Adrenal gland (tissue), 19 donors: ENCODE measurements at places on chromosomes 1 and 21. TPM values are rescaled to one million over a fixed set of nuclear protein-coding genes. Genes with fewer than 3 reads are reported as not detected.
A peak's percentile ranks its signal among the peaks of the same experiment; 100 is the strongest.

Gene S100A7A
- polyA plus RNA-seq = not detected

GRCh38 chr1:203461717-203462116 is 13.9 kb upstream of the PRELP start:
- peaks cover 10% of the 10 kb centered on the region for H3K27me3 ChIP-seq
- DNase-seq = no peak
- no peak overlapping the region for H3K27ac ChIP-seq
- no peaks in the 10 kb centered on the region for H3K36me3 ChIP-seq

DNA sequence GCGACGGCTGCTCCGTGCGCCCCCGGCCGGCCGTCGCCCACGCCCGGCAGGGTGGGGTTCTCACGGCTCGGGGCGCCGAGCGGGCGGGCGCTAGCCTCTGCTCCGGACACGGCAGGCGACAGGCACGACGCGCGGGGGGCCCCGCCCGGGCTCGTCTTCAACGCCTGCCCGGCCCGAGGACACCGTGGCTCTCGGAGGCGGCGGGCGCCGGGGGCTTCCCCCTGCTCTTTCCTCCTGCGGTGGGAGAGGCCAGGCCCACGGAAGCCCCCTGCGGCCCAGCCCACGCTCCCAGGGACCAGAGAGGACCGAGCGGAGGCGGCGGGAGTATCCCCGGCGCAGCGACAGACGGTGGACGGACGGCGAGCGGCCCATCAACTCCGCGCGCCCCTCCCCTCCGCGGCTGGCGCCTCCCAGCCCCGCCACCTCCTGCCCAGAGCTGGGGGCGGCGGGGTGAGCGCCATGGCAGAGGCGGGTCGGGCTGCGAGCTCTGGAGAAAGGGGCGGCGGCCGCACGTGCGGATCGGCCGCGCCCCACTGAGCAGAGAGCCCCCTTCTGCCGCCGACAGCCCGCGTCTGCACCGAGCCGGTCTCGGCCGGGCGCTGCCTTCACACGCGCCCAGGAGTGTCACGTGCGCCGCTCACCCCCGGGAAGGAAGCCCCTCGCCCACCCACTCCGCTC is at the start of the genes SHE and TDRD10:
Gene SHE, minus strand, starts transcription at position 347 of the 678 bp plus-strand sequence. CDS start 386 bp downstream, outside the sequence.
Gene TDRD10, plus strand, starts transcription at position 154 of the 678 bp plus-strand sequence. CDS start 4,685 bp downstream, outside the sequence.
- H3K27me3 ChIP-seq = no peaks in the 10 kb centered on the region
- H3K4me3 ChIP-seq = peak within 1 kb of the TSS; percentile 53
- H3K36me3 ChIP-seq = no peaks in the 10 kb centered on the region
- DNase-seq = peak; percentile 43
- peak within 1 kb of the TSS; percentile 83 for H3K27ac ChIP-seq

DNA sequence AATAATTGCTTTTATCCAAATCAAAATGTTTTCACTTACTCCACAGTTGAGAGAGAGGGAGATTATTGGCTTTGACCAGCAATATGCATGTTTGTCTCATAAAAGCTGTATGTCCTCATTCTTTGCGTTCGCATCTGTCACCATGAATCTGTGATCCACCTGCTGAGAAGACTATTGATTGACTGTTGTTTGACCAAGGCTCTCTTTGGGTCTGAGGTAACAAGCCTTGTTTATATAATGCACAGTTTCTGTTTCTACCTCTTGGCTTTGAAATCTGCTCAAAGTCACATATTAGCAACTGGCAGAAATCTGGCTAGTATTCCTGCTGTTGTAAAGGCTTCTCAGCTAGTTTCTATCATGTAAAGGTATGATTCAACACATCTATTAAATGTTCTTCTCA is 157.0 kb downstream of the LYPLAL1 start:
- H3K27ac ChIP-seq = no peak overlapping the region
- H3K4me1 ChIP-seq = no peaks in the 10 kb centered on the region
- no peaks in the 10 kb centered on the region for H3K27me3 ChIP-seq
- no peak for DNase-seq

GRCh38 chr1:25666460-25666859 is 49.9 kb downstream of the MAN1C1 start:
- no peak overlapping the region for H3K4me3 ChIP-seq
- no peaks in the 10 kb centered on the region for H3K36me3 ChIP-seq
- DNase-seq = no peak
- H3K27me3 ChIP-seq = no peaks in the 10 kb centered on the region

Gene NME7
- polyA plus RNA-seq = 41.4 TPM

GRCh38 chr1:78223417-78224215 is 177.8 kb downstream of the GIPC2 start:
- H3K4me1 ChIP-seq = no peaks in the 10 kb centered on the region
- no peak overlapping the region for H3K4me3 ChIP-seq
- no peaks in the 10 kb centered on the region for H3K27me3 ChIP-seq
- no peaks in the 10 kb centered on the region for H3K36me3 ChIP-seq
- no peak overlapping the region for H3K27ac ChIP-seq

GRCh38 chr1:118075116-118075515 is 109.9 kb downstream of the SPAG17 start:
- no peak overlapping the region for H3K4me3 ChIP-seq
- no peaks in the 10 kb centered on the region for H3K36me3 ChIP-seq
- H3K27ac ChIP-seq = no peak overlapping the region
- H3K27me3 ChIP-seq = no peaks in the 10 kb centered on the region
- no peaks in the 10 kb centered on the region for H3K4me1 ChIP-seq

Gene PAQR6
- polyA plus RNA-seq = 13.8 TPM

Gene S100B
- polyA plus RNA-seq = 39.3 TPM

DNA sequence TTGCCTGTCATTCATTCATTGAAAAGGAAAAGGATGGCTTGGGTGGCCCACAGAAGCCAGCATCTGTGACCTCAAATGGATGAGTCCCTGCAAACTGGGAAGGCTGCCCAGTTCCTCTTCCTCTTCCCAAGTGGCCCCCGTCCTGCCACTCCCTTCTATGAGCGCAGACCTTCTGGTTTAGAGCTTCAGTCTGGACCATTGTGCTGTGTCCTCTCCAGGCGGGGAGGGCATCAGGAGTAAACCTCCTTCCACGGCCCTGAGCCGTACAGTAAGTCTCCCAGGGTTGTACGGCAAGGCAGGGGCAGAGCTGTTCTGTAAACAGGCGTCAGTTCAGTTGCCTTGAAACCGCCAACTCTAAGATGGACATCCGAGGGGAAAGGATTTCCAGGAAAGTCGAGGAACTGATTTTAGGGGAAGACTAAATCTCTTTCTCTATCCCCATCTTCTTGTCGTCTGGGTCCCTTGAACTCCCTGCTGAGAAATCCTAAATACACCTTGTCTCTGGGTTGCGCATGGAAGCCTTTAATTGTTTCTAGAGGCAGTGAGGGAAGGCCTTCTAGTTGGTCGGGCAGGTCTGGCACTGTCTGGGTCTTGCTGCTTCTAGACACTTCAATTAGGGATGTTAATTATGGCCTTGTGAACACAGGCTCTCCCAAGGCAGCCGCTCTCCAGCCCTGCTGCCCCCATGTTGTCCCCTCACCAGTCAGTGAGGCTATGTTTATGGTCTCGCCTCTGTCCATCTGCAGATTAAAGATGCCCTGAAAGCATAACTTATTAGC is 22.1 kb downstream of the SOX13 start:
- no peak overlapping the region for H3K4me3 ChIP-seq
- no peak for DNase-seq
- H3K36me3 ChIP-seq = no peaks in the 10 kb centered on the region

DNA sequence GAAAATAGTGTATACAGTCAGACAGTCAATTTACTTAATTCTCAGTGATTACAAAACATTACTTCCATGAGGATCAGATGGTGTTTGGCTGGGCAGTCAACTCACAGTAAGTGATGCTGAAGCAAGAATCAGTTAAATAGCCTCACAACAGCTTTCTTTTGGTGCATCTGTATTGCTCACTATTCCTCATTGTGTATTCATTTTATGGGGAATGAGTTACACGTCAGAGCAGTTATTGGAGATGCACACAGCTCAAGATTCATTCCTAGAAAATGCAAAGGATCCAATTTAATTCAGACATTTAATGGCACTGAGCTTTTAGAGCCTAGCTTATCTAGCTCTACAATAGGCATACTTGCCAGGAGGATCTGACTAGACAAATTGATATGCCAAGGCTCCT is 150.6 kb downstream of the HS2ST1 start:
- H3K4me3 ChIP-seq = no peak overlapping the region
- H3K27ac ChIP-seq = no peak overlapping the region
- H3K36me3 ChIP-seq = no peaks in the 10 kb centered on the region
- peaks cover 4% of the 10 kb centered on the region for H3K4me1 ChIP-seq

- peaks cover 9% of the 10 kb centered on the region for H3K4me1 ChIP-seq
- H3K4me3 ChIP-seq = no peak overlapping the region
- no peak overlapping the region for H3K27ac ChIP-seq
- DNase-seq = no peak
- no peaks in the 10 kb centered on the region for H3K27me3 ChIP-seq
These were observed 62.8 kb upstream of the SCCPDH start for GRCh38 chr1:246661451-246661850.

- no peak for DNase-seq
- no peak overlapping the region for H3K27ac ChIP-seq
- peaks cover 14% of the 10 kb centered on the region for H3K4me1 ChIP-seq
- no peaks in the 10 kb centered on the region for H3K36me3 ChIP-seq
- no peak overlapping the region for H3K4me3 ChIP-seq
These were observed 847 bp downstream of the ADORA1 start for GRCh38 chr1:203128431-203128715.

Gene CRYZL1
- polyA plus RNA-seq = 69.5 TPM

Gene RBM11
- polyA plus RNA-seq = 6.2 TPM

Gene TACSTD2
- 1.2 TPM for polyA plus RNA-seq

Gene SORT1
- 14.2 TPM for polyA plus RNA-seq

Gene TXNDC12
- 18.7 TPM for polyA plus RNA-seq

Gene EPHB2
- polyA plus RNA-seq = 1.3 TPM

Gene NHLH1
- polyA plus RNA-seq = 0.24 TPM

GRCh38 chr1:223062177-223062576 is 80.9 kb downstream of the TLR5 start:
- H3K27me3 ChIP-seq = no peaks in the 10 kb centered on the region
- no peak overlapping the region for H3K27ac ChIP-seq
- no peaks in the 10 kb centered on the region for H3K4me1 ChIP-seq
- H3K4me3 ChIP-seq = no peak overlapping the region
